ENCODE measurements at places on chromosomes 16 and 17. TPM values are rescaled to one million over a fixed set of nuclear protein-coding genes. Genes with fewer than 3 reads are reported as not detected.

The MT1M gene
- 2.5 TPM for total RNA-seq

- no peak for DNase-seq
Observed at GRCh38 chr17:31511195-31511578, 119.7 kb downstream of the RAB11FIP4 start.

GRCh38 chr16:30637944-30638343, 12.8 kb upstream of the PRR14 start:
- DNase-seq, result no peak

- DNase-seq, result no peak
Observed at GRCh38 chr16:4159726-4160125, 43.5 kb upstream of the ADCY9 start.

- DNase-seq, result no peak
Observed at GRCh38 chr16:4179763-4180260, 62.1 kb downstream of the SRL start.

DNA sequence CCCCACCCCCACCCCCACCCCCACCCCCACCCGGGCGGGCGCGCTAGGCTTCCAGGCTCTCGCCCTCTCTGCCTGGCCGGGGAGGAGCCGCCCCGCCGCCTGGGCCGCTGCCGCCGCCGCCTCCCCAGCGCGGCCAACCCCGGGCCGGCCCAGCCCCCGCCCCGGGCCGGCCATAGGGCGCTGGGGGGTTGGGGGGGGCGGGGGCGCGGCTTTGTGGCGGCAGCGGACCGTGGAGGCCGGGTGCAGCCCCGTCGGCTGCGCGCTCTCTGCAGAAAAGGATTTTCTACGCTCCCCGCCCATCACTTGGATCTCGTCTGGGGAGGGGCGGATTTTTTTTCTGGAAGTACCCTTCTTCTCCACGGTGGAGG, 230.9 kb downstream of the MRTFB start:
- DNase-seq, result peak; percentile 44

The IQCK gene
- total RNA-seq, result 5.8 TPM

DNA sequence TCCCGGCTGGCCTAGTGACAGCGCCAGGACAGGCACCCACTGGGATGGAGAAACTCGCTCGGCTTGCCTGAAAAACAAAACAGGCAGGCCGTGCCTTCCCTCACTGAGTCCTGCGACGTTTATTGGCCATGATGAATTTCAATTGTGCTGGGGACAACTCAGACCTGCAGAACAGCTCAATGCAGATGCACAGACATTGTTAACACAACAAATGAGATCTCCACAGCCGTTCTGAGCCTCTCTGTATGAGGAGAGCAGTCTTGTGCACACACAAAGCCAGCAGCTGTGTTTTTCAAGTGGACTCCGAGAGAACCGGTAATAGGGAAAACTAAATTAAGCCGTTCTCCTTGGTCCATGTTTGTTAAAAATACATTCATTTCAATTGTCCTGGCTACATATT, 15.9 kb downstream of the SHISA6 start:
- no peak for DNase-seq

The TP53TG3 gene
- total RNA-seq, result not detected

DNA sequence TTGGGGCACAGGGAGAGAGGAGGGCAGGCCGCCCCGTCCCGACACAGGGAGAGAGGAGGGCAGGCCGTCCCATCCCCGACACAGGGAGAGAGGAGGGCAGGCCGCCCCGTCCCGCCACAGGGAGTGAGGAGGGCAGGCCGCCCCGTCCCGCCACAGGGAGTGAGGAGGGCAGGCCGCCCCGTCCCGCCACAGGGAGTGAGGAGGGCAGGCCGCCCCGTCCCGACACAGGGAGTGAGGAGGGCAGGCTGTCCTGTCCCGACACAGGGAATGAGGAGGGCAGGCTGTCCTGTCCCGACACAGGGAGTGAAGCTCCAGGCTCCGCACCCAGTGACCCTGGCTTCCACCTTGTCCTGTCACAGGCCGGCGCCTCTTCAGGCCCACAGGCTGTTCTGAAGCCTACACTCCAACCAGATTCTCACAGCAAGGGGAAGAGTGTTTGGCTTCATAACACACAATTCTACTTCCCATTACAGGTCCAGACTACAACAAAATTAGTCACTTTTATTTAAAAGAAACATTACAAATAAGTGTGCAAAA, 34.1 kb downstream of the WDR45B start:
- DNase-seq, result no peak

DNA sequence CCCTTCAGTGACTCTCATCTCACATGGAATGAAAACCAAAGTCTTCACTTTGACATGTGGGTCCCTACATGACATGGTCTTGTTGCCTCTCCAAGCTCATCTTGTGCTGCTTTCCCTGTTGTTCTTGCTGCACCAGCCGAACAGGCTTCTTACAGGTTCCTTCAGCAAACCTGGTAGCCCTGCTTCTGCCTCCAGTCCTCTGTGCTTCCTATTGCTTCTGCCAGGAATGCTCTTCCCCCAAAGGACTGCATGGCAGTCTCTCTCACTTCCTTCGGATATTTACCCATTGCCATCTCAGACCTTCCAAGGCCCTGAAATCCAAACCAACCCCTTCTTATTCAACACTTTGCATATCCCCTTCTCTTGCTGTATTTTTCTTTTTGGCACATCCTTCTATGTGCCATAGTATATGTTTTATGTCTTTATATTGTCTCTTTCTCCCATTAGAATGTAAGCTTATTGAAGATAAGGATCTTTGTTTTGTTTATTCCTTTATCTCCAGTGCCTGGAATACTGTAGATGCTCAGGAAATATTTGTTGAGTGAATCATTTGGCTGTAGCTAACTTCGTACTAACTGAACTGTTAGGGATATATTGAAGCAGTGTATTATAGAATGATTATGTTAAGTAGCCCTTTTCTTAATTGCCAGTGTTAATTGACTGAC, 57.9 kb upstream of the SLC12A3 start:
- DNase-seq, result no peak

The SLFN13 gene
- total RNA-seq, result 10.1 TPM

The KIF2B gene
- total RNA-seq, result not detected

The TNFSF12 gene
- 7.1 TPM for total RNA-seq

The PRSS36 gene
- 0.72 TPM for total RNA-seq

The RPAIN gene
- total RNA-seq, result 81.9 TPM

DNA sequence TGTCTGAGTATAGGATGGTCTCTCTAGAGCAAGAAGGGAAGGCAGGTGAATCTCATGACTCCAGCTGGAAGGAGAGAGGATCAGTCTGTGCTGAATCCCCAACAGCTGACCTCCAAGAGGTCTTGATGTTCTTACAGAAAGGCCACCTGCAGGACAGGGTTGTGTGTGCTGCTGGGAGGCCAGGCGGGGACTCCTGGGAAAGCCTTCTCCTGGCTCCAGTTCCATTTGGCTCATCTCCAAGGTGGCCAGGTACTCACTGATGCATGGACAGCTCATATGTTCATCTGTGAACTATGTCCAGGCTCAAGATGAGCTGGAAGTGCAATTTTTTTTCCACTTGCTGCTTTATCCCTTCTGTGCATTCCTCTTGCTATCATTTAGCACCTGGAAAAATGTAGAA, 730.2 kb upstream of the RBFOX1 start:
- no peak for DNase-seq

GRCh38 chr17:12659500-12659899, 6.2 kb upstream of the MYOCD start:
- DNase-seq, result no peak

The SULT1A1 gene
- 5.0 TPM for total RNA-seq

DNA sequence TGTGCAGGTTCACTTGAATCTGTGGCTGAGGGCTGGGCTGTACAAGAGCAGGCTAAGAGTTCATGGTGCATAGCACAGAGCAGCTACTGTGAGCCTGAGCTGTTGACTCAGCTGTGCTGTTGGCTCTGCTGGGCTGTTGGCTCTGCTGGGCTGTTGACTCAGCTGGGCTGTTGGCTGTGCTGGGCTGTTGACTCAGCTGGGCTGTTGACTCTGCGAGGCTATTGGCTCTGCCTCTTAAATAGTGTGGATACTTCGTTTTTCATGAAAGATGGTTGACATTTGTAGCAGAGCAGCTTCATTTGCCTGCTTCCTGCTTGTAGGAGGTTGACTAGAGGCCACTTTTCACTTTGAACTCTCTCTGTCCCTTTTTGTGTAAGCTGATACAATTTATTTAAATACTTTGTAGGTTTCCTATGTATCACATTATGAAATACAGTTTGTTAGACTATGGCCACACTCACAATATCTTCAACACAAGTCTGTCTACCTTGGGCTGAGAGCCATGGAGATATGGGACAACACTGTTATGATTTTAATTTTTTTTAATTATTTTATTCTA, 40.3 kb upstream of the CCNF start:
- DNase-seq, result no peak

The GDPD3 gene
- total RNA-seq, result 3.8 TPM

The KAT2A gene
- total RNA-seq, result 43.5 TPM

DNA sequence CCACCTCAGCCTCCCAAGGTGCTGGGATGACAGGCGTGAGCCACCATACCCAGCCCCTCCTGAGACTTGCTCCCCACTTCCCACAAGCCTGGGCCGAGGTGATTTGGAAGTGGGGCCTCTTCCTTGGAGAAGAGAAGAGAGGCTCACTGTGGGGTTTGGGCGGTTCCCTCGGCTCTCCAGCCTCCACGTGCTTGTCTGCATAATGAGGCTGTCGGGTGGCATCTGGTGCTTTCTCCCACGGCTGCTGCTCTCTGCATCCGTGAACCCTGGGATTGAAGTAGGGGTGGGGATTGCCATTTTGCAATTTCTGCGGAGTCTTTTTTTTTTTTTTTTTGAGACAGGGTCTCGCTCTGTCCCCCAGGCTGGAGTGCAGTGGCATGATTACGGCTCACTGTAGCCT, 101.4 kb downstream of the RAP1GAP2 start:
- no peak for DNase-seq

DNA sequence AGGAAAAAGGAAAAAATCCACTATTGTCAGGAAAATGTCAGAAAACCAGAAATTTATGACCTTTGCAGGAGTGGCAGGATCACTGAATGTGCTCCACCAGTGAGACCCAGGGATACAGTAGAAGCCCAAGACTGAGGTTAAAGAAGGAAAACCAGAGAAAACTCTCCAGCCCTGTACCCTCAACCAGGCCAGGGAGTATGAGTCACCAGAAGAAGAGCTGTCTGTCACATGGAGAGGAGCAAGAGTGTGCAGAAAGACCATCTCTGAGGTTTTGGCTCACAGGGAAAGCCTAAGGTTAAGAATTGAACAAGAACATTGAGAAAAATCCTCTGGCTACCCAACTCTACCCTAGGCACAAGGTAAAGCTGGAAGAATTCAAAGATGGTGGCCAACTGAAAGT, 47.6 kb upstream of the MON1B start:
- no peak for DNase-seq

- no peak for DNase-seq
Observed at GRCh38 chr16:55031481-55031880, 100.8 kb downstream of the IRX5 start.

DNA sequence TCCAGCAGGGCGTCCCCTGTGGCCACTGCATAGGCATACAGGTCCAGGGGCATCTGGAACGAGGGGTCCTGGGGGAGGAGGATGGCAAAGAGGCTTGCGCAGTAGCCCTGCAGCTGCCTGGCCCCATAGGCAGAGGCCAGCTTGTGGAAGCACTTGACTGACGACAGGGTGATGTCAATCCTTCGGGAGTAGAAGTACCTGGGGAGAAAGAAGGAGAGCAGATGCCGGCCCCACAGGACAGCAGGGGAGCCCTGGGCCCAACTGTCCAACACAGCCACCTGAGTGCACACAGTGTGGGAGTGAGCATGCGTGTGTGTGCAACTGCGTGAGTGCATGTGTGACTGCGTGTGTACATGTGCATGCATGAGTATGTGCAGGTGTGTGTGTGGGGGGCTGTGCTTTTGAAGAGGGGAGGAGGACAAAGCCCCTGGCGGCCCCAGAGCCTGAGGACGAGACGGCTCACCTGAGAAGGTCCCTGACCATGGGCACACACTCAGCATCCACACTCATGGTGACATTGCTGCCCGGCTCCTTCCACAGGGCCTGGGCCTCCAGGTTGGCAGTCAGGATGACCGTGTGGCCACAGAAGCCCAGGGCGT, 7.1 kb downstream of the LGALS3BP start:
- no peak for DNase-seq

GRCh38 chr17:76121932-76122430, 18.4 kb upstream of the EXOC7 start:
- no peak for DNase-seq

DNA sequence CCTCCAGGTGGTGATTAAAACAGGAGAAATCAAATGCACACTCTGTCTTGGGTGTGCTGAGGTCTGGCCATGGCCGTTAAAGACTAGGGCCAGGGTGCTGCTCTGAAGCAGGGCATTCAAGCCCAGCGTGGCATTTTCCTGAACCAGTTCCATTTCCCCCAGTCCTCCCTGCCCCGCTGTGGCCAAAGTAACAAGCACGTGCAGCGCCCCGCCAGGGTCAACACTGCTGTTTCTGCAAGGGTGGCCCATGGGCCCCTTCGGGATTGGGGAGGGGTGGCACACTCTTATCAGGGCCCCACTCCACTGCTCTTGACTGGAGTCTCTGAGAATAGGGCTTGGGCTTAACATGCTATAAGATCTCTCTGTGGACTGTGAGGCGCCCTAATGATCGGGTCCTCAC, 72.9 kb downstream of the IL21R start:
- DNase-seq, result no peak

The HBZ gene
- total RNA-seq, result not detected

The AURKB gene
- total RNA-seq, result 171 TPM

The UNC45B gene
- 0.22 TPM for total RNA-seq

DNA sequence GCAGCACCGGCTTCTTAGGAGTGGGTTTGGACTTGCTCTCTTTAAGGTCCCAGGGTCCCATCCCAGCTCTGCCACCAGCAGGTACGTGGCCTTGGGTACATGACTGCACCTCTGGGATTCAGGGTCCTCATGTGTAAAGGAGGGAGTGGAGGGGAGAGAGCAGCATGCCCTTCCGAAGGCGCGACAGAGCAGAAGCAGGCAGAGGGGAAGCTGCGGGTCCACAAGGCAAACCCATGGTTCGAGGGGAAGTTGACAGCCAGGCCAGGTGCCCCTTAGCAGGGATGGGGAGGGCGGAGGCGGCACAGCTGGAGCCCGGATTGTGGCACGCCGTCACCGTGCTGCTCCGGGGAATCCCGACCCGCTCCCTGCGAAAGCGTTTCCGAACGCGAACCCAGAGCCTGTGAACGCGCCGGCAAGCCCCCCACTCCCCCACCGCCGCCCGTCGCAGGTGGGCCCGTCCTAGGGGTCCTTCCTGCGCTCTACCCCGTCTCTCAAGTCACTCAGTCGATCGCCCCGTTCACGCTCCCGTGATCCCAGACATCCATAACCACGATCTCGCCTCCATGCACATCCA, 4.1 kb upstream of the TBX2 start:
- DNase-seq, result peak; percentile 68

GRCh38 chr17:31558748-31559583, 167.5 kb downstream of the RAB11FIP4 start:
- DNase-seq, result peak; percentile 88
